ENCODE measurements at places on chromosomes 11 and 22.

DNA sequence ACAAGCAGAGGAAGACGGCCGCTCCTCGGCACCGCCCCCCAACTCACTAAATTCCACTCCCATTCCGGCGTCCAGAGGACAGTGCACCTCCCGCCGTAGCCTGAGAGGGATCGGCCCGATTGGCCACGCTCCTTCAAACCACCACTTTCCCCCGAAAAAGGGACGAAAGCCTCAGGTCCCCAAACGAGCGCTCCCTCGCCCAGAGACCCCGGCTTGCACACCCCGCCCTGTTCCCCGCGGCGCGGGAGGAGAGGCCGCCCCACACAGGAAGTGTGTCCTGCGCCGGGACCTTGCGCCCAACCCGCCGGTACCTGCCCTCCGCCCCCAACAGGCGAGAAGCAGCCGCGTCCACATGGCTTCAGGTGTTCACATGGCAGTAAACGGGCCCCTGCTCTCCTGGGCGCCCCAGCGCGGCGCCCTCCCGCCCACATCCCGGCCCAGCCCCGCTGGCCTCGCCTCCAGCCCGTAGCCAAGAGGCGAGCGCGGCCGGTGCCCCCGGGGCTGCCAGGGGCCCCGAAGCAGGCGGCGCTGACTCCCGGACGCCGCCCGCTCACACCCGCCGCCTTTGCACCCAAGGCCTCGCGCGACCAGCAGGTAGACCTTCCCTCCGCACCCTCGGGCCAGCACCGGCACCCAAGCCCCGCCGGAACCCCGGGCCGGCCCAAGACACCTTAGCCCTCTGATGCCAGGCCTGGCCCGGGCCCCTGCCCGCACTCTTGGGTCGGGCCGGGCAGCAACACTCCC is 849 bp downstream of the TCF20 start:
- no peak for DNase-seq

DNA sequence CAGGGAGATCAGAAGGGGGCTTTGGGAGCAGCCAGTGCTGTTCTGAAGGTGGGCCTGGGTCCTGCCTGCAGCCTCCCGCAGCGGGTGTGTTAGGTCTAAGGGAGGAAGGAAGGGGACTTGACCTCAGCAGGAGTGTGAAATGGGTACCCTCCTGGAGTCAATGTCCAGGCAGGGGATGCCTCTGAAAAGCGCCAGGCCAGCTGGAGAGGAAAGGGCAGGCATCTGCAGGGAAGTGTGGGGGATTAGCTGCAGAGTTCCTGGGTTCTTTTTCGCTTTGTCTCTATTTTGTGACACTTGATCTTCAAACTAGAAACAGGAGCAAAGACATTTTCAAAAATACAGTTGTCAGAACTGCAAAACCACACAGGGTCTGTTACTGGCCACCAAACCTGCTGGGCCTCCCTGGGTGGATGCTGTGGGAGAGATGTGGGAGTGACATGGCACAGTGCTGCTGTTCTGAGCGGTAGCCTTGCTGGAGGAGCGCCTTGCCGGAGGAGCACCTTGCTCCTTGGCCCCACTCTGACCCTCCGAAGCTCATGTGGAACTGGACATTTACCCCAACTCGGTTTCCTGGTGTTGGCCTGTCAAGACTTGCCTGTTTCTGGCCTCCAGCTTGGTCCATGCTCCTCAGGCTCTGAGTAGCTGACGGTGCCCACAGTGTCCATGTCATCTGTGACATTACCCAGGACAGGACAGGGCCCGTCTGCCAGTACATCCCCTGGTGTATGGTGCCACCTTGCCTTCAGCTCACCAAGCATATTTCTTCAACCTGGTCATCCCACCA is 25.9 kb downstream of the MED15 start:
- DNase-seq, result no peak

DNA sequence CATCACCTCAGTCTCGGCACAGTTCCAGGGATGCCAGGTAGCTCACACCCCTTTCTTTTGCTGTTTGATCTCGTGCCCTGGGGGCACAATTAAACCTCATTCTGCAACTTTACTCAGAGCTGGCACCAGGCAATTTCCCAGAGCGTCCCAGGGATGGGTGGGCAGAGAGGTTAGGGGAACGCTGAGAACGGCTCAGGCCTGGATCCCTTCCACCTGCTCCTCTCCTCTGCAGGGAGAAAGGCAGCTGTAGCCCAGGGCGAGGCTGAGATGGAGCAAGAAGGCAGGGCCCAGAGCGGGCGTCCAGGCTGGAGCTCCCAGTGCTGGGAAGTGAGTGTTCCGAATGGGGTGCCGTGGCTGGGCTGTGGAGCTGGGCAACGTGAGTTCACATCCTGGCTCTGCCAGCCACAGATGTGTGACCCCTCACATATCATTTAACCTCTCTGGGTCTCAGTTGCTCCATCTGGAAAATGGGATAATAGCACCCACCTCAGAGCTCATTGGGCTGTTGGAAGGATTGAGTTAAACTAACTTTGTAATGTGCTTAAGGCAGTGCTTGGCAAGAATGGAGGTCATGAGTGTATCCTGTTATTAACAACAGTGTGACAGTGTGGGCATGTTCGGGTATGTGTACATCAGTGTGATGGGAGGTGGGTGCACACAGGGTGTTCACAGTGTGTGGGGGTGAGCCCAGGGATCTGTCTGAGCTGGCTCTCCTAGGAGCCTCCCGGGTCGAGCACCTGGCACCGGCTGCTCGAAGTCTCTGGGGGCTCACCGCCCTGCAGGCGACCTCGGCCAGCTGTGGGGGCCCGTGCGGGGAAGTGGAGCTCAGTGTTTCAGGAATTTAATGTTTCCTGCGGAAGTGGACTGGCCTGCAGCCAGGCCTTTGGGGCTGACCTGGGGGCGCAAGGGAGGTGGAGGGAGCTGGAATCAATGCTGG is 15.5 kb downstream of the OTUB1 start:
- DNase-seq, result no peak

- DNase-seq, result no peak
Observed at GRCh38 chr22:19120829-19121630, 1.2 kb downstream of the DGCR2 start.

DNA sequence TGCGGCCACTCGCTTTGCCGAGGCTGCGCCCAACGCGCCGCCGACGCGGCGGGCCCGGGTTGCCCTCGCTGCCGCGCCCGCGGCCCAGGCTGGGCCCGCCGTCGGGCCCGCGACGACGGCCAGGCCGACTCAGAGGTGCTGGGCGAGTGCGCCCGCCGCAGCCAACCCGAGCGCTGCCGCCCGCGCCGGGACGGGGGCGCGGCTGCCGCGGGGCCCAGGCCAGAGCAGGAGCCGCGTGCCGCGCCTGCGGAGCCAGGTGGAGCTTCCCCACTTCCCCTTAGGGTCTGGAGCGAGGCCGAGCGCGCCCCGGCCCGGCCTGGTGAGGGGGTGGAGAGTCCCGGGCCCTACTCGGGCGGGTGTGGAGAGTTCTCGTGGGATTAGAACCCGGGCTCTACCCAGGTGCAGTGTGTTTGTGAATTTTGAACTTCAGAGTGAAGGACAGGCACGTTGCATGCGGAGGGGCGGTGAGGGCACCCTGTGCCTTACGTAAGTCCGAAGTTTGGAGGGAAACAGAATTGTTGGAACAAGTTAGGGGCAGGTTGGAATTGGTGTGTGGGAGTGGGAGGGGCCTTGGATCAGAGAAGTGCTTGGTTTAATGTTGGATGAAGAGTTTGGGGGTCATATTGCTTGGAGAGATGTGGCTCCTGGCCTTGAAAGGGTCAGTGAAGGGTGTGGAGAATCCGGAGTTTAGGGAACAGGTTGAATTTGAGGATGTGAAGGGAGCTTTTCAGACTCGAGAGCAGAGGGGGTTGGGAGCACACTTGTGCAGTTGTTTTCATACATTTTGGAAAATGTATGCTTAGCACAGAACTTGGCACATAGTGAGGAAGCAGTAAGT is 697 bp downstream of the RNF169 start:
- peak; percentile 64 for DNase-seq
